ENCODE measurements at places on chromosomes 1 and 21.

GRCh38 chr1:1684031-1684681 lies 8.4 kb downstream of the SLC35E2B start:
- DNase-seq: no peak

- DNase-seq: no peak
These were observed 272.4 kb downstream of the TPR start for GRCh38 chr1:186102547-186103148.

GRCh38 chr1:158972841-158973240 lies 36.9 kb upstream of the IFI16 start:
- no peak for DNase-seq

GRCh38 chr1:172135978-172136610 lies 284.4 kb upstream of the C1orf105 start:
- no peak for DNase-seq

GRCh38 chr1:46474570-46474969 lies 15.1 kb upstream of the DMBX1 start:
- DNase-seq: no peak
